ENCODE measurements at places on chromosomes 2 and 18.
A peak's percentile ranks its signal among the peaks of the same experiment; 100 is the strongest.

DNA sequence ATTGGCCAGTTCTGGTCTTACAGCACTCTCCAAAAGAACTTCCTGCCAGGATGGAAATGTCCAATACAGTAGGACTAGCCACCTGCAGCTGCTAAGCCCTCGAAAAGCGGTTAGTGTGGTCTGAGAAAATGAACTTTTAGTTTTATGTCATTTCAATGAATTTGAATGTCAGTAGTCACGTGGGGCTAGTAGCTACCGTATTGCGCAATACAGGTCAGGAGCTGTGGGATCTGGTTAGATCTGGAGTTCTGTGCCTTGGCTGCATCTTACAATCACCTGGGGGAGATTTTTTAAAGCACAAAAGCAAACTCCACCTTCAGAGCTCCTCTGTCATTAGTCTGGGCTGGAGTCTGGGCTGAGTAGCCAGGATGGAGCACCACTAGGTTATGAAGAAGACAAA is 35.9 kb downstream of the C1QL2 start:
- DNase-seq = no peak

- DNase-seq = no peak
Measured at GRCh38 chr2:165008730-165009315, 53.5 kb upstream of the SLC38A11 start.

GRCh38 chr2:186189816-186190215 is 296.2 kb upstream of the ZC3H15 start:
- DNase-seq = no peak

DNA sequence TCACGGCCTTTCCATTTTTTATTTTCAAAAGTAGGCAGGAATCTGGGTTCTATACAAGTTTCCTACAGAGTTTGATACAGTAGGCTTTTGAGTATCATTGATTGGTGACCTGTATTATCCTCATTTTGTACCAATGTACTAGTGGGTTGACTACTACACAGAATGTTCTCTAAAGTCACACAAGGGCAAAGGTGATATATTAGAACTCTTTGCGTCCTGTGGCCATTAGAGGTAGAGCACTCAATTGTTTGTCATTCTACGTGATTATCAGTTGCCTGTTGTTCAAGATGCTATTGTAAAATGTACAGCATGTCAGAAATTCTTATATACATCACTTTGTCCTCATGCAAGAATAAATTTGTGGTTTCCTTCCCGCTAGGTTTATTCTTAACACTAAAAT is 24.8 kb downstream of the WDR75 start:
- no peak for DNase-seq

GRCh38 chr2:241645915-241646645 is 8.6 kb downstream of the ATG4B start:
- no peak for DNase-seq

- DNase-seq = no peak
Measured at GRCh38 chr18:34509879-34510586, 200.1 kb upstream of the DTNA start.

DNA sequence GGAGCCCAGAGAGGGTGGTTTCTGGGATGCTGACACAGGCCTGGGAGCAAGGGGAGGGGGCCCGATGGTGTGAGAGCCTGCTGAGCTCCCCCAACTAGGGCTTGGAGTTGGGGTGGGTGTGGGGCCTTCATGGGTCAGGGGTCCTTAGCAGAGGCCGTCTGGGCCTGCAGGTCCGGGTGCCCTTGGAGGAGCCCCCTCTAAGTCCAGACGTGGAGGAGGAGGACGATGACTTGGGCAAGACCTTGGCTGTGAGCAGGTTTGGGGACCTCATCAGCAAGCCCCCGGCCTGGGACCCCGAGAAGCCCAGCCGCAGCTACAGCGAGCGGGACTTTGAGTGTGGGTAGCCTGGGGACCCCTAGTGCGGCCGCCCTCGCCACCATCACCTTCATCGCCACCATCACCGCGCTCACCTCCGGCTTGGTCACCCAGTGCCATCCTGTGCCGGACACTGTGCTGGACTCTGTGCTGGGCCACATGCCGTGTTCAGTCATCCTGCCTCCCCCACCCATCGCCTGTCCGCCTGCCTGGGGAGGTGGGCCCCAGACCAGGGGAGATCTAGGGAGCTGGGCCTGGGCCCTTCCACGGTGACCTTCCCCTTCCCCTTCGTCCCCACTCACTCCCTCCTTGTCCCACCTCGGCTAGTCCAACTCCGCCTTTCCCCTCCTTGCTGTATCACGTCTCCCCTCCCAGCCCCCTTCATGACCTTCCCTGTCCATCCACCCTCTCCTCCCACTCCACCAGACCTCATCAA is 980 bp downstream of the SLC4A3 start:
- DNase-seq = no peak

- no peak for DNase-seq
Measured at GRCh38 chr2:31886700-31887099, 124.1 kb downstream of the MEMO1 start.

GRCh38 chr2:194870974-194871535 is 786.0 kb upstream of the SLC39A10 start:
- peak; percentile 70 for DNase-seq

- no peak for DNase-seq
Measured at GRCh38 chr2:118274841-118275510, 186.7 kb downstream of the INSIG2 start.

- DNase-seq = peak; percentile 26
Measured at GRCh38 chr2:35410431-35411061, 945.0 kb upstream of the CRIM1 start.

DNA sequence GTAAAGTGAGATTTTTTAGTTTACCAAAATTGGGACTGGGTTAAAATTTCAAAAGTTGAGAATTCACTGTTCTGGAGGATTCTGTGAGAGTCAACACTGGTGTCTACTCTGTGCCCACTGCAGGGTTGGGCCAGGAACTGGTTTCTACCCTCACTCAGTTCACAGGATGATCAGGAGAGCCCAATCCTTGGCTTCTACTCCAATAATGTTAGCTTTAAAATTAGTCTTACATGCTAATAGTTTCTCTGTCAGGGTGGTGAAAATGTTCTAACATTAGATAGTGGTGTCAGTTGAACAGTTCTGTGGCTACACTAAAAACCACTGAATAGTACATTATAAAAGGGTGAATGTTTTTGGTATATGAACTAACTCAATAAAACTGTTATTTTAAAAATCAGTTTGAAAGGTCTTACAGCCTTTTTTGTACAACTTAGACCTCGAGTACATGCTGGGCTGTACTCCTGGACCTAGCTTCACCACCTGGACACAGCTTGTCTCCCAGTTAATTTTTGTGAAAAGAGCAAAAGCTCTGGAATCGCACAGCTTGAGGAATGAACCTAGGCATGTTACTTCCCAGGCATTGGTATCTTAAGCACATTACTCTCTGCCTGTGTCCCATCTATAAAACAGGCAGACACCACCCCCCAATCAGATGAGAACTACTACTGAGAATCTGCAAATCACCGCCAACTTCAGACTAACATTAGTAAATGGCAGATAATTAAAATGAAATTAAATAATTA is 44.4 kb downstream of the ACVR1 start:
- DNase-seq = no peak

- DNase-seq = no peak
Measured at GRCh38 chr2:240624950-240625621, at the start of gene GPR35. GPR35 (plus strand) TSS chr2:240625480; CDS start chr2:240629953, 4,473 bp downstream.

- DNase-seq = no peak
Measured at GRCh38 chr2:145020694-145021093, 500.8 kb upstream of the ZEB2 start.

- no peak for DNase-seq
Measured at GRCh38 chr2:44009136-44009735, 13.4 kb upstream of the LRPPRC start.

DNA sequence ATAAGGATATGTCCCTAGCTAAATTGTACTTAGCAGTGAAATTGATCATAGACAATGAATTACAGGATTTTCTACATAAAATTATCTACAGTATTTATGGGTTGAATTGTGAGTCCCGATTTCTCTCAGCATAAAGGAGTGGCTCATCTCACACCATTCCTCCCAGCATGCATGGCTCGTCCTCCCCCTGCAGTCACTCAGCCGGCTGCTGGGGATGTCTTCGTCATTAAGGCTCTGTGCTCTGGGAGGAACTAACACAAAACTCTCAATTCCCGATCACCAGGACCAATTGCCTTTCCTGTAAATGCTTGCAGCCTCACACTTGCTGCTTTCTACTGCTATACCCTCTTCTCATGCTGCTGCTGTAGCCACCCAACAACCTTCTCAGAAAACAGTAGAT is 75.9 kb downstream of the TXNL1 start:
- DNase-seq = no peak

GRCh38 chr2:45568935-45569334 is 42.1 kb downstream of the SRBD1 start:
- no peak for DNase-seq

GRCh38 chr2:9695941-9696340 is 65.1 kb upstream of the YWHAQ start:
- no peak for DNase-seq

DNA sequence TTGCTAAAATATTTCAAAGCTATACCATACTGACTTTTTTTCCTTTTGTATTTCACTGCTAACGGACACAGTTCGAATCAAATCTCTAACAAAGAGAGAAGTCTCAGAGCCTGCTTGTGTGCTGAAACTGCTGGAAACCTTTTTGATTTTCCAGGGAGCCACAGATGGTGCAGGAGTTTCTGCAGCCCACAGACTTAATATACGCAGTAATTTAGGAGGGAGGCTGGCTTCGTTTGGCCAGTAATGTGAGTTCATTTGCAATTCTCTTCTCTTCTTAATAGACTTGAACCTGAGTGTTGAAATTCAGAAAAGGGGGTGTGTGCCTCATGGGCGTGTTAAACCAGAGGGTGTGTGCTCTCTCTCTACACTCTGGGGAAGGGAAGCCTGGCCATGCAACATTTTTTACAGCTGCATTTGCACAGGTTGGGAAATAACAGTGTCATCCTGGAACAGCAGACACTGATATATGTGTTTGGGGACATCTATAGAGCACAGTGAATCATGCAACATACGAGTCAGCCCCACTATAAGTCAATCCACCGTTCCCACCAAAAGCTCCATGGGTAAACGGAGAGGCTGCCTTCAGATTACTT is 333.0 kb downstream of the CLIP4 start:
- no peak for DNase-seq

DNA sequence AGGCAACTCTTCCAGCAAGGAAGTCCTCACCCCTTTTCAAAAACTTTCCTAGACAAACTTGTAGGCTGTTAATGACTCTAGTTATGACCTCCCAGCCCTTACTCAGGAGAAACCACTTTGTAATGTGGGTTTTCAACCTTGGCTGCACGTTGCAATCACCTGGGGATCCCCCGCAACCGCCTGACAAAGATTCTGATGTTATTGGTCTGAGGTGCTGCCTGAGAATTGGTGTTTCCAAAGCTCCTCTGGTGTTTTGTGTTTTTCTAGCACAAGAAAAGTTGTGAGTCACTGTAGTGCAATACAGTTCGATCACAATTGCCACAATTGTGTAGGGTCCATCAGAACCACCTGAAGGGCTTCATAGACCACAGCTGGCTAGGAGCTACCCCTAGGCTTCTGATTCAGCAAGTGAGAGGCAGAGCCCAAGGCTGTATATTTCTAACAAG is 121.6 kb downstream of the SP100 start:
- no peak for DNase-seq

GRCh38 chr18:26383454-26384270 is 157.4 kb downstream of the TAF4B start:
- peak; percentile 2 for DNase-seq

GRCh38 chr2:19356545-19357401 is 1.6 kb downstream of the OSR1 start:
- DNase-seq = no peak

- DNase-seq = no peak
Measured at GRCh38 chr2:122414902-122415301, 659.5 kb downstream of the TSN start.

DNA sequence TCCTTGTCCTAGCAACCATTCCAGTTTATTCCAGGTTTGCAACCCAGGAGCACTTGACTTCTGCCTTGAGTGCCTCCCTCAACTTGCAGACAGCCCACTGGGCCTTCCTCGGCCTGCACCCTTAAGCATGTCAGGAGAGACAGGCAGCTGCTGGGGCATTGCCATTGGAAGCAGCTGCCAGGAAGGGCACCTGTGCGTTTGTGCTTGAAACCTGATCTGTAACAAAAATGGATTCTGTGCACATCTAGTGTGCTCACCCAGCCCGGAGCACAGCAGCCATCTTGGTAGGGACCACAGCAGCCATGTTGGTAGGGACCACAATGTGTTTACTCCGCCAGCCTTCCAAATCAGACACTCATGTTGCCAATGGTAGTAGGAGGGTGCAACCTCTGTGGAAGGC is 44.3 kb upstream of the GLI2 start:
- DNase-seq = peak; percentile 46

DNA sequence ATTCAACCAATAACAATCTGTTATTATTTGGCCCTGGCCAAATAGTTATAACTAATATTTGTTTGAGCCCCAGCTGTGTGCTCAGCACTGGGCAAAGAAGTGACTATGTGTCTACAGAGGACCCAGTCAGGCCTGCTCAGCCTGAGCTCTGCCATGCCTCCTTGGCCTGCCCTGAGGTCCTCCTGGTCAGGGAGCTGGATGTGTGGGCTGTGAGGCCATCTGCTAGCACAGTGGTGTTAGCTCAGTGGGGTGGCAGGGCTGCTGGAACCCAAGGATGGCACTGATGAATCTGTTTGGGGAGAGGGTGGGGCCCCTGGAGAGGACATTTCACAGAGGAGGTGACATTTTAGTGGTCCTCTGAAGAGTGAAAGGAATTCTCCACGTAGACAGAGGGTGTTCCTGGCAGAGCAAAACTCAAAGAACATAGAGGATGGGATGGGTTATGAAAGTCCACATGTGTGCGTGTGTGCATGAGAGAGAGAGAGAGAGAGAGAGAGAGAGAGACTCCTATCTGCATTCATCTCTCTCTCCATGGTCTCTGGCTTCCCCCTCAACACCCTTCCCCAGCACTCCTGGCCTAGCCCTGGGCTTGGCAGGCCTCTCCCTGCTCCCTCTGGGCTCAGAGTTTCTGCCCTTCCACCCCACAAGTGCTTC is 21.2 kb upstream of the ATOH8 start:
- no peak for DNase-seq

GRCh38 chr2:234968631-234969305 is 17.0 kb downstream of the SH3BP4 start:
- peak; percentile 62 for DNase-seq

- no peak for DNase-seq
Measured at GRCh38 chr2:69456950-69457445, 19.8 kb upstream of the NFU1 start.

DNA sequence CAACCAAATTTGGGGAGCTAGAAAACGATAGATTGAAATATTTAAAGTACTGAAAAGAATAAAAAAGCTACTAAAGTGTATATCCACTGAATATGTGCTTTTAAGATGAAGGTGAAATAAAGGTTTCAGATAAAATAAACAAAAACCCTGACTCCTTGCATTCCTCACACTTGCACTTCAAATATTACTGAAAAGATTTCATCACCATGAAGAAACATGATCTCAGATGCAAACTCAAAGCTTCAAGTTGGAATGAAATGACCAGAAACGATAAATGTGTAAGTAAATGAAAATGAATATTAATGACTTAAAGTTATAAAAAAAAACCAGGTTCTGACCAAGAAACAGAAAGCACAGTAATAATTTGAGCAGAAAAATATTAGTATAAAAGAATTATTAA is 1246.0 kb upstream of the ACVR2A start:
- DNase-seq = no peak

GRCh38 chr18:54883816-54884604 is 55.7 kb downstream of the RAB27B start:
- no peak for DNase-seq

All from NCI-H2171 (cell line).